ENCODE measurements at places on chromosomes 3 and 15. TPM values are rescaled to one million over a fixed set of nuclear protein-coding genes. Genes with fewer than 3 reads are reported as not detected.

Gene RLBP1
- total RNA-seq, result not detected

Gene C15orf39
- 48.6 TPM for total RNA-seq

Gene EIF4E3
- 90.4 TPM for total RNA-seq

Gene PFKFB4
- 21.6 TPM for total RNA-seq

Gene INO80
- total RNA-seq, result 26.2 TPM

Gene STX19
- not detected for total RNA-seq

Gene CCRL2
- 5.8 TPM for total RNA-seq

Gene SLC25A26
- total RNA-seq, result 12.0 TPM
